Heart left ventricle (tissue), 16 donors: ENCODE measurements at places on chromosomes 3 and 15. TPM values are rescaled to one million over a fixed set of nuclear protein-coding genes. Genes with fewer than 3 reads are reported as not detected.

Gene NOX5
- not detected for total RNA-seq

DNA sequence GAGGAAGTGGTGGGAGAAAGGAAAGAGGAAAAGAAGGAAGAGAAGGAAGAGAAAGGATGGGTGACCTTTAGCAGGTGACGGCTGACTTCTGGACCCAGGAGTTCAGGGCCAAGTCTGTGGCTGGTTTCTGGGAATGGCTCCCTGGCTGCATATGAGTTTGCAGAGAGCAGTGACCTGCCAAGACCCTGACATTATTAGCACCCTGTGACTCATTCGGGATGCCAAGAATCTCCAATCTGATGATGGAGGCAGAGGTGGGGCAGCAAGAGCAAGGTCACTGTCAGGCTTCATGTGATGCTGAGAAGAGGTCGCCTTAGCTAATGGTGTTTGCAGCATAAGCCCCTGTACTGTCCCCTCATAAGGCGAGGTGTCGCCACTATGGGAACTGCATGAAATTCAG is 42.6 kb downstream of the MYZAP start:
- no peak for DNase-seq

- DNase-seq, result no peak
These were observed 82.8 kb upstream of the TNIK start for GRCh38 chr3:171542976-171543375.

DNA sequence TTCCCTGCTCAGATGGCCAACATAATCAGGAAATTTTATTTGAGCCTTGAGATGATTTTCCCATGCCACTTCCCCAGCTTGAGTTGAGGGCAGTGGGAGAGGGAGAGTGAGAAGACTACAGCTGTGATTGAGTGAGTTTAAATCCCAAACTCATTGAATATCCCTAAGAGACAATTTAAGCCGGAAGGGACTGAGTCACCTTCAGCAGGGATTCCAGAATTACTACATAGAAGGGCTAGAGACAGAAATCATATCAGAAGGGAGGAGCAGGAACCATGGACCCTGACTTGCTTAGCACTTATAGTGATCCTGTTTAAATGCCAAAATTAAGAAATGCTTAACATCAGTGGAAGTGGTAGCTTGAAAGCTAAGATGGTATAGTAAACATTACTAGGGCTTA is 312.2 kb upstream of the SLCO3A1 start:
- DNase-seq, result no peak

DNA sequence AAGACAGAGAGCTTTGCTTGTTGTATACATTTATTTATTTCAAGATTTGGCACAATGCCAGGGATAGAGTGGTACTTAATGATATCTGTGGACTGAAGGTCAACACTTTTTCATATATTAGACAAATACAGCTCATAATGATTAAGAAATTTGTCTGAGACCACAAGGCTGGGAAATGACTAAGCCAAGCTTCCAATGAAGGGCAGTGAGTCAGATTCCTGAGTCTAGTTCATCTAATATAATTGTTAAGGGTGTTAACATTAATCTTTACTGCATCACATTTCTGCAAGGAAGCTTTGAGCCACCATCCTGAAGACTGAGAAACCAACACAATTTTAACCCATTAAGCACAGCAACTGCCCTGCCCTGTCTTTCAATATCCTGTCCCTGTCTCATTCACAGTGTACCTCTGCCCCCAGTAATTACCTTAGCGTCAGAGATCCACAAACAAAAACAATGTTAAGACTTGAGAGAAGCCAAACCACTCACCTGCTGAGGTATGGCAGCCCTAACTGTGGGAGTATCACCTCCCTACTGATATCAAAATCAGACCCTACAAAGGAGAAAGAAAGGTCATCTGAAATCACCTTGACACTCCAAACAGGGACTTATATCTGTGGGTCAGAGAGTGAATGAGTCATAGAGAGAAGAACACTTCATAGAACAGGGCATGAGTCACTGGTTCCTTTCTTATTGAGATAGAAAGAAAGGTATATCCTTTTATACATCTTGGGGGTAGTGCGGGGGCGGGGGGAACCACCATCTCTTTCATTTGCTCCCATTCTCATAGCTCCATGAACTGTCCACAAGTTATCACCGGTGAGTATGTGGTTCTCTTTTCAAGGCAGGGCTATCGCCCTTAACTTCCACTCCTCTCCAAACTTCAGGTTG is 74.7 kb downstream of the MAGI1 start:
- DNase-seq, result no peak

GRCh38 chr15:70271422-70272088 is 173.8 kb upstream of the TLE3 start:
- DNase-seq, result no peak

Gene PROK2
- total RNA-seq, result not detected
